ENCODE measurements at places on chromosomes 4 and X.

- DNase-seq, result no peak
Measured at GRCh38 chrX:53606456-53606855, 80.1 kb downstream of the HUWE1 start.

DNA sequence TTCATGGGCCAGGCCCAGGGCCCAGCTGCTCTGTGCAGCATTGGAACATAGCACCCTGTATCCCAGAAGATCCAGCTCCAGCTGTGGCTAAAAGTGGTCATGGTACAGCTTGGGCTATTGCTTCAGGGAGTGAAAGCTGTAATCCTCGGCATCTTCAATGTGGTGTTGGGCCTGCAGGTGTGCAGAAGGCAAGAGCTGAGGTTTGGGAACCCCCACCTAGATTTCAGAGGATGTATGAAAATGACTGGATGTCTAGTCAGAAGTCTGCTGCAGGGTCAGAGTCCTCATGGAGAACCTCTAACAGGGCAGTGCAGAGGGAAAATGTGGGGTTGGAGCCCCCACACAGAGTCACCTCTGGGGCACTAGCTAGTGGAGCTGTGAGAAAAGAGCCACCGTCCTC lies 341.7 kb downstream of the PPP3CA start:
- no peak for DNase-seq

DNA sequence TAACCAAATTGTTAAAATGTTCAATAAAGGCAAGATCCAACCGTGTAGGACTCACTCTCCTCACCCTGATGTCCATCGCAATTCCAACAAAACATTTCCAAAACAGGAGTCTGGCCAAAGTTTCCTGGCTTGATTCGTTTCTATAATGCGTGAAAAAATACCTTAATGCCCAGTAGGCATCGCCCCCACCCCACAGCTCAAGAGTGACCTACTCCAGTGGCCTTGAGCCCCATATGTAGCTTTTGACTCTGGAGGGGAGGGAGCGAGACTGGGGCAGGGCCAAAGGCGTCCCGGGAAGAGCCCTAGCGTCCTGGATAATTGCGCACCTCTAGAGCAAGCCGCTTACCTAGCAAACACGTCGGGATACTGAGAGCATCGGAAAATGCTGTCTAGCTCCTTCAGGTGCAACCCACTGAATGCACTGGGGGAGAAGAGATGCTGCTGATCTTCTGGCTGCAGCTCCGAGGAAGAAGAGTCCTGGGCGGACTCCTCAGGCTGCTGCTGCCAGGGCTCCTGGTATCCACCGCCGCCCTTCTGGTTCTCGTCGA lies 55.6 kb upstream of the NKAP start:
- no peak for DNase-seq

DNA sequence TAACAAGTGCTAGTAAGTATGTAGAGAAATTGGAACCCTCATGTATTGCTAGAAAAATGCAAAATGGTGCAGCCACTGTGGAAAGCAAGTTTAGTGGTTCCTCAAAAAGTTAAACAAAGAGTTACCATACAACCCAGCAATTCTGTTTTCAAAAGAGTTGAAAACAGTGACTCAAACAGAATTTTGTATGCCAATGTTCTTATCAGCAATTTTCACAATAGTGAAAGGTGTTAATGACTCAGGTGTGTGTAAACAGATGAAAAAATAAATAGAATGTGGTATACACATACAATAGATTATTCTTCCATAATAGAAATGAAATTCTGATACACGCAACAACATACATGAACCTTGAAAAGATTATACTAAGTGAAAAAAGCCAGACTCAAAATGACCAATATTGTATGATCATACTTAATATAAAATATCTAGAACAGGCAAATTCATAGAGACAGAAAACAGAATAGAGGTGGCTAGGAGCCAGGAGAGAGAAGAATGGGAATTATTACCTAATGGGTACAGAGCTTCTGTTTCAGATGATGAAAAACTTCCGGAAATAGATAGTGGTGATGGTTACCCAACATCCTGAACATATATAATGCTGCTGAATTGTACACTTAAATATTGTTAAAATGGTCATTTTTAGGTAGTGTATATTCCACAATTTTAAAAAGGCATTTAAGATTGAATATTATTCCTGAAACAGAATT lies 51.6 kb downstream of the WDFY3 start:
- peak; percentile 53 for DNase-seq

DNA sequence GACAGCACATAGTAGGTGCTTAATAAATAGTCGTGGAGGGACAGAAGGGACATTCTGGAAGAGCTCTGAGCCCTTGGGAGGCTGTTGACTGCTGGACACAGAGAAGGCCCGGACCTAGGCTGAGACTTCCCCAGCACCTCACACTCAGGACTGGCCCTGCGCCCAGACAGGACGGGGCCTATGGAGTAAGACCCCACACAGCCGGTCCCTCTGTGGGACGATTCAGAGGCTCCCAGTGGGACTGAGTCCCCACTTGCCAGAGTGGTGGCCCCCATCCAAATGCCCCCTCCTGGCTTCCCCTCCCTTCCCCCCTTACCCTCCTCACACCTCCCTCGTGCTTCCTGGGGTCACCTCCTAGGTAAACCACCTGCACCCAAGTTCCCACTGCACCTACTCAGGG lies 8.9 kb downstream of the ABLIM2 start:
- no peak for DNase-seq

DNA sequence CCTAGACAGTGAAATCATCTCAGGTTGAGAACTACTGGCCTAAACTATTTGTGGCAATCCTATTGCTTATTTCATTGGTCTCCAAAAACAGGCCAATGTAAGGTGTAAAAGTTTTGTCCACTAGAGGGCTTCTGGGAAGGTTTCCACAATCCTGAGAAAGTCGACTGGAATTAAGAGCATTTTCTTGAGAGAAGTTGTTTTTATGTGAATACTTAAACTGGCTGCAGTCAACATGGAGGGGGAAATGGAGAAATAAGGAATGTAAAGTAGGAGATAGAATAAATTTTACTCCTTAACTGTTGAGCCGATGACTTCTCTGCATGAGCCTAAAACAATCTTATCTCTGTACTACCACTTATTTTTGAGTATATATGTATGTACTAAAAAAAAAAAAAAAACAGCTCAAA lies 11.0 kb upstream of the EIF4E start:
- peak; percentile 59 for DNase-seq

DNA sequence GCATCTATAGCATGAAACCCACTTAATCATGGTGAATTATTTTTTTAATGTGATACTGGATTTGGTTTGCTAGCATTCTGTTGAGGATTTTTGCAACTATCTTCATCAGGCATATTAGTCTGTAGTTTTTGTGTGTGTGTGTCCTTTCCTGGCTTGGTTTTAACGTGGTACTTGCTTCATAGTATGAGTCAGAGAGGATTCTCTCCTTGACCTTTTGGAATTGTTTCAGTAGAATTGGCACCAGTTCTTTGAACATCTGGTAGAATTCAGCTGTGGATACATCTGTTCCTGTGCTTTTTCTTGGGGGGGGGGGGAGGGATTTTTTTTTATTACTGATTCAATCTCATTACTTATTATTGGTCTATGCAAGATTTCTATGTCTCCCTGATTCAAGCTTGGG lies 232.0 kb upstream of the KLF8 start:
- DNase-seq, result no peak

DNA sequence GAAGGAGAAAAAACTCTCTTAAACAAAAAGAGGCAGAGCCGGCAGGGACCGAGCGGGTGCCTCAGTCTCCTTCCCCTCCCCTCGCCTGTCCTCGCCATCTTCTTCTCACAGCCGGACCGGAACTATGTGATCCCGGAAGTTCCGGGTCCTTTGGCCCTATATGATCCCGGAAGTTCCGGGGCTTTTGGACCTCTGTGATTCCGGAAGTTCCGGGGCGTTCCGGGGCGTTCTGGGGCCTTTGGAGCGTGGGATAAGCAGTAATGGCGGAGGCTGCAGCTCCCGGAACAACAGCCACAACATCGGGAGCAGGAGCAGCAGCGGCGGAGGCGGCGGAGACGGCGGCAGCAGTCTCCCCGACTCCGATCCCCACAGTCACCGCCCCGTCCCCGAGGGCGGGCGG lies 98.9 kb upstream of the MED14 start:
- DNase-seq, result no peak

GRCh38 chrX:71650333-71650969 lies 16.9 kb upstream of the LOC101059915 start:
- peak; percentile 56 for DNase-seq

- DNase-seq, result no peak
Measured at GRCh38 chrX:338281-338835, 19.8 kb upstream of the GTPBP6 start.

DNA sequence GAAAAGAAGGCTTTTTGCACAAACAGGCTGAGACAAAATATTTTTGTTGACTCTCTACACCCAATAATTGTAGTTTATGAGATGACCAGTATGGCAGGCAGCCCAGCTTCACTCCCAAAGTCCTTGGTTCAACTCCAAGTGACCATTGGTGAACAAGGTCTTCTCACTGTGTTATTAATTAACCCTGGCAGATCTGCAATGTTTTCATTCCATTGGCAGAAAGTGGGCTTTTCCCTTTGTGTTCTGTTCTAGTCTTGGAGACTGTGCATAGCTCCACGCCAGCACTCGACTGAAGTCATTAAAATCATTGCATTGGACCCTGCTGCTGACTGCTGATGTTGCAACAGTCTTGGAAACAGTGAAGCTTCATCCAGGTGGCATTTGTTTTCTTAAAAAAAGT lies 277.3 kb upstream of the HAND2 start:
- no peak for DNase-seq

DNA sequence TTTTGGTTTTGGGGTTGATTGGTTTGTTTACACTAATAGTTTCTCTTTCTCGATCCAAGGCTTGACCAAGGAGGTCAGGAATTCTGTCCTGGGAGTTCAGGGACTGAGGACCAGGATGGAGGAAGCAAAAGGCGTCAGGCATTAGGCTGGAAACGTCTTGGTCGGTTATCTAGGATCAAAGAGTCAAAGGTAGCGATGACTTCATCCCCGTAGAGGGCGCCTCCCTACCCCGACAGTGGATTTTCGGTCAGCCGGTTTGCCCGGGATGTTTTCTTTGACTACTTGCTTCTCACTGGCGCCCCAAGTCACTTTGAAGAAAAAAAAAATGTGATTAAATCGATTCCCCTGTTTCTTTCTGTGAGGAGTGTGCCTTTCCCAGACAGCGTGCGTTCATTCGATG lies 980 bp upstream of the FHDC1 start:
- DNase-seq, result peak; percentile 52

- DNase-seq, result no peak
Measured at GRCh38 chr4:74544655-74545361, 99.9 kb downstream of the AREG start.

DNA sequence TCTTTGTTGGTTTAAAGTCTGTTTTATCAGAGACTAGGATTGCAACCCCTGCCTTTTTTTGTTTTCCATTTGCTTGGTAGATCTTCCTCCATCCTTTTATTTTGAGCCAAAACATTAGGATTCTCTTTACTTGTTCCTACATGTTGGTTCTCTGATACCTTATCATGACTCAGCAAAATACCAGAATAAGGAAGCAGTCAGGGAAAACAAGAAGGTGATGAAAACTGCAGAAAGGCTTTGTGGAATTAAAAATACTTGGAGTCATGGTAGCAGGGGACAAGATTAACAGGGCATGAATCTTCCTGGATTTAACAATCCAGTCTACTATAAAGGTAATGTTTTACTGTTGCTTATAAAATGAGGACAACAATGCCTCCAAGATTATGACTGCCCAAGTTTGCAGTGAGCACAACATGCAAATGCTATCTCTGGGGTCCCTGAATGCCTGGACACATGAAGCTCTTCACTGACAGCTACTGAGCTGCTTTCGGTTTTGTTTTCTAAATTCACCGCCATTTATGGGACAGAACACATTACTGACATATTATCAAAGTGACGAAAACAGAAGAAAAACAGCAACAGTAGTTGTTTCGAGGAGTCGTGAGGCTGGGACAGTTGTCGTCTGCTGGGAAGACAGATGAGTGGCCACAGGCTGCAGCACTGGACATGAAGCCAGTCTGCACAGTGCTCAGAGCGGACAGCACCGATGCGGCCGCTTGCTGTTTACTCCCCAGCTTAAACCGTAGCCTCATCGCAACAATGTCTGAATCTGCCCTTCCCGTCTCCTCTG lies 174.5 kb upstream of the DKK2 start:
- no peak for DNase-seq

GRCh38 chr4:158710814-158711213 lies 12.4 kb downstream of the PPID start:
- DNase-seq, result peak; percentile 4

GRCh38 chr4:110933341-110933740 lies 310.5 kb upstream of the PITX2 start:
- DNase-seq, result no peak

DNA sequence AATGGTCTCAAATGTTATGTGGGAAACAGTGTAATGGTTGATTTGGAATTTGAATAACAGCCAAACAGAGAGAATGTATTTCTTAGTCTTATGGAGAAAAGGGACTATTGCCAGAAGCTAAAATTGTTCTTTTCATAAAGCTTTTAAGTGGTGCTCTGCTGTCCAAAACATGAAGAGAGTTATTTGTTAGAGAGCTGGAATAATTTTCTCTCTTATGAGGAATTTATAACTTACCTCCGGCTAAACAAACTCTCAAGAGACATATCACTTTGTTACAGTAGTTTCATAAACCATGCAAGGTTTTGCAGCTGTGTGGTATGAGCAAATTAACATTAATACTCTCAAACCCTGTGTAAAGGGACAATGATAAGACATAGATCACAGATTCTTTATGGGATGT lies 28.6 kb downstream of the SULT1B1 start:
- no peak for DNase-seq

- no peak for DNase-seq
Measured at GRCh38 chr4:54363037-54363436, 133.9 kb downstream of the PDGFRA start.

- DNase-seq, result no peak
Measured at GRCh38 chr4:172950990-172951389, 217.6 kb upstream of the GALNT7 start.

- peak; percentile 74 for DNase-seq
Measured at GRCh38 chr4:115234405-115235093, 121.1 kb upstream of the NDST4 start.

- DNase-seq, result no peak
Measured at GRCh38 chr4:144366425-144366824, 225.9 kb upstream of the GYPA start.

GRCh38 chrX:137194164-137194563 lies 160.4 kb upstream of the GPR101 start:
- peak; percentile 55 for DNase-seq

DNA sequence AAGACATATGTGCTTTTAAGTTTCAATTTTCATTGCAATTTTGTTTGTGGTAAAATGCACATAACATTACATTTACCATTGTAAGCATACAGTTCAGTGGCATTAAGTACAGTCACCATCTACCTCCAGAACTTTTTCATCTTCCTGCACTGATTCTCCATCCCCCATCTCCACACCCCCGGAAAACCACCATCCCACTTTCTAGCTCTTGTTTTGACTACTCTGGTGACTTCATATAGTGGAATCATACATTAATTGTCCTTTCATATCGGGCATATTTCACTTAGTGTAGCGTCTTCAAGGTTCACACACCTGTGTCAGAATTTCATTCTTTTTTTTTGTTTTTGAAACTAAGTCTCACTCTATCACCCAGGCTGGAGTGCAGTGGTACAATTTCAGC lies 143.5 kb downstream of the GPR143 start:
- no peak for DNase-seq
